ENCODE measurements at places on chromosomes 2 and 18.

DNA sequence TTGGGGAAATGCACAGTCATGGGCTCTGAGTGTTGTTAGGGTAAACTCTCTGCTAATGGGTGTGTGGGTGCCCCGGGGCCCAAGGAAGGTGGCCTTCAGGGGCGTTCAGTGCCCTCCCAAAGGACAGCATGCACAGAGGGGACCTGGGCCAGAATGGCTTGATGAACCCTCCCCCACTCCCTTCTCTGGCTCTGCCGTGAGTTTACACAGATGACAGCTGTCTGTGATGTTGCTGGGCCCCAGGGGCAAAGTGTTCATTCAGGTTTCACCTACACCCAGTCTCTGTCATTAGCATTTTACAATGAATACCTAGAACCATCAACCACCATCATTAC is 3.2 kb downstream of the NPPC start:
- no peak for DNase-seq

DNA sequence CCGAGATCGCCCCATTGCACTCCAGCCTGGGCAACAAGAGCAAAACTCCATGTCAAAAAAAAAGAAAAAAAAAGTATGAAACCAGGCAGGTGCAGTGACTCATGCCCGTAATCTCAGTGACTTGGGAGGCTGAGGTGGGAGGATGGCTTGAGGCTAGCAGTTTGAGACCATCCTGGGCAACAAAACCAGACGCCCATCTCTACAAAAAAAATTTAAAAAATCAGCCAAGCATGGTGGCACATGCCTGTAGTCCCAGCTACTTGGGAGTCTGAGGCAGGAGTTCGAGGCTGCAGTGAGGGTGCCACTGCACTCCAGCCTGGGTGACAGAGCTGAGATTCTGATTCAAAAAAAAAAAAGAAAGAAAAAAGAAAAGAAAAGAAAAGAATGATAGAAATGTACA is 277.8 kb downstream of the MYCN start:
- DNase-seq: no peak

- DNase-seq: no peak
Measured at GRCh38 chr18:50099725-50100407, 95.1 kb downstream of the MYO5B start.

DNA sequence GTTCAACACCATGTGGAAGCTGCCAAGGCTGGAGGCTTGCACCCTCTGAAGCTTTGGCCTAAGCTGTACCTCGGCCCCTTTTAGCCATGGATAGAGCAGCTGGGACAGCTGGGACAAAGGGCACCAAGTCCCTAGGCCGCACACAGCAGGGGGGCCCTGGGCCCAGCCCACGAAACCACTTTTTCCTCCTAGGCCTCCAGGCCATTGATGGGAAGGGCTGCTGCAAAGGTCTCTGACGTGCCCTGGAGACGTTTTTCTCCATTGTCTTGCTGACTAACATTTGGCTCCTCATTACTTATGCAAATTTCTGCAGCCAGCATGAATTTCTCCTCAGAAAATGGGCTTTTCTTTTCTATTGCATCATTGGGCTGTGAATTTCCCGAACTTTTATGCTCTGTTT is 13.7 kb downstream of the RAPGEF4 start:
- no peak for DNase-seq

DNA sequence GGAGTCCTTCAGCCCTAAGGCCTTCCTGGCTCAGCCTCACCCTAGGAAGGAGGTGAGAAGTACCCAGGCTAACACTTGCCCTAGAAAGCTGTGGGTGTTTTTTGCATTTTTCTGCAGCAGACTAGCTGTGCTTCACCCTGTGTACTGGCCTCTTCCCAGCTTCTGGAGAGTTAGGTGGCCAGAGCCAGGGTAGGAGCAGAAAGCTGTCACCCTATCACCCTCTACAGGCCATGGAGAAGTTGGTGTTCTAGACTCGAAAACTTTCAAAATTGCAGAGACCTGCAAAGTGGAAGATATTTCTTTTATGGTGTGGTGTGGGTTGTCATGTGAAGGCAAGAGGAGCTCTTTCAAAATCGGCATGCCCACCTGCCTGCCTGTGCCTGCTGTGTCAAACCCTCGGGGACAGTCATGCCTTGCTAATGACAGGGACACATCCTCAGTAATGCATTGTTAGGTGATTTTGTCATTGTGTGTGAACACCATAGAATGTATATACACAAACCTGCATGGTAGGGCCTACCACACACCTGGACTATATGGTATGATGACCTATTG is 29.8 kb downstream of the EHD3 start:
- no peak for DNase-seq

DNA sequence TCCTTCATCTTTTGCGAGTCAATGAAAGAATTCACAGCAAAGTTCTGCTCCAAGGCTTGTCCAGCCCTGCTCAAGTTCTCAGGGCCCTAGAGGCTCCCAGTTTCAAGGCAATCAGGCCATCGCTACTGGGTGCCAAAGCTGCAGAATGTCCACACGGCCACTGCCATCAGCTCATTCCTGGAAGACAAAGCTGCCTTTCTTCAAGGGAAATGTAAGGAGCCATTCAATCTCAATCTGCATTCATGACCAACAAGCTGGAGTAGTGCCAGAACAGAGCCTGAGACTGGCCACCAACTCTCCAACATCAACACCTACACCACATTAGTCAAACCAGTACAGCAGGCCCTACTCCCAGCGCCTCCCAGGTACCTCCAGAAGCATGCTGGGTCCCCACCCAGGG is 202.2 kb downstream of the TCF4 start:
- DNase-seq: no peak

- DNase-seq: no peak
Measured at GRCh38 chr2:106843001-106843909, 42.7 kb downstream of the ST6GAL2 start.

DNA sequence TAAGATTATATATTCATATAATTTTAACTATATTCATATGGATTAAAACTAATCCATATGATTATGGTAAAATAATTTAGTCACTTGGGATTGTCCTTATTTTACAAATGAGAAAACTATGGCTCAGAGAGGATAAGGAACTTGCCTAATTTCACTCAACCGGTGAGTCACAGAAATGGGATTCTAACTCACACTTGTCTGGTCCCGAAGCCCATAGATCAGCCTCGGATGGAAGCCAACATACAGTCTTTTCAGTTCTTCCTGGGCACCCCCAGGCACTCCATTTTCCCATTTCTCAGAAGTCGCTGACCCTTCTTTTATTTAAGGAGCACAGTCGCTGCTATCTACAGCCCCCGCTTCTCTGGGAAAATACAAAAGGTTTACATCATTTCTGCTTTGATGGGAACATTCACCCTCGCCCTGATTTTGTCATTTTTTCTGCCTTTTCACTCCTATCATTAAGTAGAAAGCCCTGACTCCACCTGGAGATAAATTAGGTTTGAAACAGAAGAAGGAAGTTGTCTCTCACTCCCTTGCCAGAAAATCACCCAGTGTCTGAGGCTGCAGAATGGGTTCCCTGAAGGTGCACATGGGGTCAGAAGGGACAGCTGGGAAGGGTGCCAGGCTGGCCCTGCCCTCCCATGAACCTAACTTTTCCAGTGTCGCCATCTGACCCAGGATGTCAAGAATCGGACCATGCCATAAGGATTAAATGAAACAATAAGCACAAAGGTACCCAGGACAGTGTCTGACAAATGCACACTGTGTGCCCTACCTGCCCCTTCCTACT is 36.6 kb downstream of the CYP1B1 start:
- DNase-seq: no peak

DNA sequence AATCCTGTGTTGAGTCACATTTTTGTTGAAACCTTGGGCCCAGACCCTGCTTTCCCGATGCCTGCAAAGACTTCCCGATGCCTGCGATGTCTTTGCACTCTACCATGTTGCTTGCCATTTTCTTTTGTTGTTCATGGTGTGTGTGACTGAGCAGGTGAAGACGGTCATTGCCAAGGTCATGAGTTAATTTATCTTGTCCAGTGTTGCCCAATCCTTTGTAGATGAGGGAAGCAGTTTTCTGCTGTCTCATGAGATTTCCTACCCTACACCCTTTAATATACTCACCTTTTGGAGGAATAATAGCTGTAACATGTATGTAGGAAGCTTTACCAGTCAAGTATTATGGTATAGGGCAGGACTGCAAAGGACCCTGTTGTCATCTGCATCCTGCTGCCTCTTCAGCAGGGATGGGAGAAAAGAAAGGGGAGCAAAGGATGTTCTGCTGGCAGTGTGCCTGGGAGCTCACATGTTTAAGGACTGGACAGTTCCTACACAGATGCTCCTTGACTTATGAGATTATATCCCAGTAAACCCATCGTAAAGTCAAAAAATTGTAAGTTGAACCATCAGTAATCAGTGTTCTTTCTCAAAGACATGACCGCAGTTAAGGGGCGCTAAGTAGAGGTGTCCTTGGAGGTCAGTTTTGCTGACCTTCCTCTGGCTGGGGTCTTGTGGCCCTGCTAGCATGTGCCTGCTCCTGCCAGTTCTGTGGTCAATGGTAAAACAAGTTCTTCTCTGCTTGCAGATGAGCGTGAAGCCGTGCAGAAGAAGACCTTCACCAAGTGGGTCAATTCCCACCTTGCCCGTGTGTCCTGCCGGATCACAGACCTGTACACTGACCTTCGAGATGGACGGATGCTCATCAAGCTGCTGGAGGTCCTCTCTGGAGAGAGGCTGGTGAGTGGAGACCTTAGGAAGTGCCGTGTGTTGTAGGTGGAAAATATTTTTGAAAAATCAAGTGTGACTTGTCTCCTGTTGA is 124.8 kb upstream of the EML6 start:
- no peak for DNase-seq

DNA sequence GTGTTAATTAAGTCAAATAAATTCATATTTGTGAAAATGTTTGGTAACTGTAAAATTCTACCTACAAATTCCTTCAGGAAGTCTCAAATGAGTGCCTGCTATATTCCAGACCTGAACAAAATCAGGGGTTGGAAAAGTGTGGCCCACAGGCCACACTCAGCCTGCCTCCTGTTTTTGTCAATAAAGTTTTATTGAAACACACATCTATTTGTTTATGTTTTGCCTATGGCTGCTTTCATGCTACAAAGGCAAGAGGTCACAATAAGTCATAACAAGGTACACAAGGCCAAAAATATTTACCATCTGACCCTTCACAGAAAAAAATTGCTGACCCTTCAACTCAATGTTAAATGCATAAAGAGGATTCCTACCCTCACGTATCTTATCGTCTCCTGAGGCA is 581.7 kb downstream of the ARHGAP15 start:
- no peak for DNase-seq

DNA sequence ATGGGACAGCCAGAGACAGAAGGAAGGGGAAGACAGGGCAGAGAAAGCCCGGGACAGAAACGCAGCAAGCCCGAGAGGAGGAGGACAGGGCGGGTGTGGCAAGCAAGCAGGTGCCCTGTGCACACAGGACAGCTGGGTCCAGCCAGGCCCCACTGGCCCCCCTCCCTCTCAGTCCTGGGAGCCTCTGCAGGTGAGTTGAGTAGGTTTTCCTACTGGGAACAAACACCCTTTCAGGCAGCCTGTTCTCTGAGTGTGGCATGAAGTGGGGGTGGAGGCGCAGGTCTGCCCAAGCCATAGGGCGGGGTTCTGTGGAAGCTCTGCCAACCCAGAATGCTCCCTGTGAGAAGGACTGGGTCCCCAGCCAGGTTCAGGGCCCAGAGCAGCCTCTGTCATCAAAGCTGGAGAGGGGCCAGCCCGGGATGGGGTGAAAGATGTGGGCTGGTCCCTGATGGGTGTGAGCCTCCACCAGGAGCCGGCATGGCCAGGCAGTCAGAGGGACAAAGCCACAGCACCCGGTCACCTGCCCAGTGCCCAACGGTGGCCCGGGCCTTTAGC is 129.4 kb downstream of the TFCP2L1 start:
- DNase-seq: no peak

DNA sequence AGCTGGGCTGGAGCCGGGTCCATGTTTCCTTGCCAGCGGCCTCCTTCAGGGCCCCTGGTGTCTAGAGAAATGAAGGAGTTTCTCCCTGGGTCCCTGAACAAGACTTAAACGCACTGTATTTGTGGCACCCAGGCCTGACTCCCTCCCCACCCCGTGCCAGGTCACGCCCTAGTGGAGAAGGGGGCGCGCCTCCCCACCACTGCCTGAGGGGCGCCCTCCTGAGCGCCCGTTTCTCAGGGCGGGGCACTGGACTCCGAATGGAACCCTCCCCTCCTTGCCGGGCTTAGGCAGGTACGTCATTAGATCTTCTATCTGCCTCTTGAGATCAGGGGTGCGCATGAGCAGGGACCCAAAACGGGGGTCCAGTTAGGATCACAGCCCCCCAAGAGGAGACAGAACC is 16.3 kb downstream of the ODC1 start:
- no peak for DNase-seq

All from activated CD4-positive, alpha-beta T cell treated with anti-CD3 and anti-CD28 coated beads, Interleukin-2, amount 50 U/mL, for 24 hours (primary cell).